ENCODE measurements at places on chromosomes 4 and X.

DNA sequence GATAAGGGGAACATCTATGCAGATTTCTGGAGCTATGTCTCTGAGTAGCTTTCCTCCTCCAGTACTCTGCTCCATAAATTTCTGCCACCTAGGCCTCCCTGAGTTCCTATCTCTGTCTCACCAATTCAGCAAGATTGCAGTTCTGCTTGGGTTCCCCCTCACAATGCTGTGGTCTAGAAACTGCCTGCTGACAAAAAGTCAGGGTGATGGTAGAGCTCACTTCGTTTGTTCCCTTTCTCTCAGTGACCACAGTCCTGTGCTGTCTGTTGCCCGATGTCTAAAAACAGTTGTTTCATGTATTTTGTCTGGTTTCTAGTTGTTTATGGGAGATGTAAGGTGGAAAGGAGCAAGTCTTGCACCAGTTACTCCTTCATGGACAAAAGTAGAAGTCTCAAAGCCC lies 41.1 kb downstream of the AMMECR1 start:
- no peak for DNase-seq

DNA sequence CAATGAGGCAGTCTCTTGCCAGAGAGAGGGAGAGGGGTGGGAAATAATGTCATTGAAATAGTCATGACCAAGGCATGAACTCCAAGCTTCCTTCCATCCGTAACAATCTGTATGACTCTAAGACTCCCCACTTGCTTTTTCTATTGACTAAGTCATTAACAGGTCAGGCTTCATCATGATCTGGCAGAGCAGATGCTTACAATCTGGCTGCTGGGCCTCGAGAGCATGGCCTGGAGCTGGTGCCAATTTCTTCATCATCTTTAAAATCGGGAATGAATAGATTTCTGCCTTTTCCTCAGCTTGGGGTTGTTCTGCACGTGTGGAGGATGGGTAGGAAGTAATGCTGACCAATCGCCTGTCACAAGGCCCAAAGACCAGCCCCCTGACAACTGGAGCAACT lies 280.6 kb upstream of the CLNK start:
- DNase-seq: no peak

GRCh38 chr4:153518001-153518400 lies 51.8 kb downstream of the TMEM131L start:
- no peak for DNase-seq

GRCh38 chr4:137274404-137274803 lies 257.9 kb downstream of the PCDH18 start:
- no peak for DNase-seq

DNA sequence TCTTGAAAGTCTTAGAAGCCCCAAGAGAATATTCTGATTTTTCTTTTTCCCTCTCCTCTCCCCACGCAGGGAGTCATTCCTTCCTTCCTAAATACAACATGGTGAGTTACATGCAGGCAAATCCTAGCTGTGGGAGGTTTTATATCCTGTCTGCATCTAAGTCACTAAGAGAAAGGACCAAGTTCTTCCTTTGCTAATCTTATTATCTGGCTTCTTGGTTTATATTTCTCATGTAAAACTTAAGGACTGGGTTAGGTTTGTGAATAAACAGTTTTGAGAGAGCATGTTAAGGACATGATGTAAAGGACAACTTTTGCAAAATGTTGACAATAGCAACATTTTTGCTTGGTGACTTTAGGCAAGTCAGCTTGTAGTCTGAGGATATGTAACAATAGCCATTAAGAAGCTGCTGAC lies 5.1 kb upstream of the CXCL9 start:
- DNase-seq: no peak

DNA sequence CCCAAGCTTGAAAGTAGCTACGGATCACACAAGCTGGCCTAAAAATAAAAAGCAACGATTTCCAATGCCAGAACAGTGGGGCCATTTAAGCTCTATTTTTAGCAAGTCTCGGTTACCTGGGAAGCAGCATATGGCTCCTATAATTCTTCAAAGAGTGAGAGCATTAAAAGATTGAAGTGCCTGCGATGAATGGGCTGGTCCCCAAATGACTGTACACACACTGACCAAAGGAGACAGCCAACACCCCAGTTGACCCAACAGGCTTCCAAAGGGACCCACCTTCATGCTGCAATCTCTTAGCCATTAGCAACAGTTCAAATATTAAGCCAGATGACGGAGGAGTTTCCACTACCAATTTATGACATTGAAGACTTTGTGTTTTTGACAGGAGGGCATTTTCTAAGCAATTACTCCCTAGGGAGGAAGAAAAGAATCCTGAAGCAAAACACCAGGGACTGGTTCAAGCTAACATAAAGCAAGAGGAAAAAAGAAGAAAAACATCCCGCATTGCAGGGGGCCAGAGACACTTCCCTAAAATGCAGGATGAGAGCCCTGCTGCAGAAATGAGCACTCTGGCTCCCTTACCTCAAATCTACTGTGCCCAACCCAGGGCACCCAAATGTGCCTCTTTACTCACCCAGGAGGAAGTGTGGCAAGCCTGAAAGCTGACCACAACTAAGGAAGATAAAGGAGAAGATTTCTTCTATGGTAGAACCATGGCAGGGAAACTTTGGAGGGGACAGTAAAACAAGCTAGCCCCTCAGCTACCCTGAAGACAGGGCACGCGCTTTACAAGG lies 21.6 kb downstream of the SH3KBP1 start:
- DNase-seq: no peak

DNA sequence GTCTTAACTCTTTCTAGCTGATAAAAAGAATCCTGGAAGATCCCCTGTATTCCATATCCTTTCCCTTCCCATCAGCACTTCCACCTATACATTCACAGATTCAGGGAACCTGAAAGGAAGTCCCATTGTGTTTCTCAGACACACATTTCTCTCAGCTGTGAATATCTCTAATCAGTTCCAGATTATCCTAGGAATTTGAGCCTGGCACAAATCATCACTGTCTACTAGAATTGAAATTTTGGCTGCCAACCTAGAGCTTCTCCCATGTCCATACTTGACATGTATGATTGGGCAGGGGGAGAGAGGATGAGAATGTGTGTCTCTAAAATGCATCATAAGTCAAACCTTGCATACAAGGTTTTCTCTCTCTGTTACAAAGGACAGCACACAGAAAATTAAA lies 53.1 kb downstream of the NDST3 start:
- no peak for DNase-seq

- DNase-seq: no peak
These were observed 132.1 kb upstream of the TLL1 start for GRCh38 chr4:165740911-165741310.

- no peak for DNase-seq
These were observed 7.8 kb upstream of the CLOCK start for GRCh38 chr4:55554453-55555030.

GRCh38 chrX:11474021-11474420 lies 180.8 kb downstream of the AMELX start:
- DNase-seq: no peak

- no peak for DNase-seq
These were observed 180.4 kb upstream of the FAT1 start for GRCh38 chr4:186904101-186904500.

DNA sequence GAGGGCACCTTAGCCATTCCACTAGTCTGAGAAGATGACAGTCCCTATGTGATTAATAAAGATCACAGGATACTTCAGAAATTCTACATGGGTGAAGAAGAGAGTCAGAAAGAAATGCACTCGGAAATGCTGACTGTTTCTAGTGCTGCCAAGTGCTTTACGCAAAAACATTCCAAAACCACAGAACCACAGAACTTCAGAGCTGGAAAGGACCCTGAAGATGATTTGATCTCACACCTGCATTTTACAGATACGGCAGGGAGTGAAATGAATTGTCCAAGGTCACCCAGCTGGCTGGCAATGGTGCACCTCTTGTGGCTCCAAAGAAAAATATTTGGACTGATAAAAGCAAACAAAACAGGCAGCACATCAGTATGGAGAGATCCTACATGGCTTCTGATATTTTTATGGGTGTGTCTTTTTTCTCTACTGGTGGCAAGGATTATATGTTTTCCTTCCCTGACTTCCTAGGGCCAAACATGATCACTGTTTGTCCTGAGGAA lies 115.9 kb downstream of the MAML3 start:
- DNase-seq: no peak

GRCh38 chr4:174061026-174061425 lies 222.4 kb downstream of the FBXO8 start:
- DNase-seq: no peak

DNA sequence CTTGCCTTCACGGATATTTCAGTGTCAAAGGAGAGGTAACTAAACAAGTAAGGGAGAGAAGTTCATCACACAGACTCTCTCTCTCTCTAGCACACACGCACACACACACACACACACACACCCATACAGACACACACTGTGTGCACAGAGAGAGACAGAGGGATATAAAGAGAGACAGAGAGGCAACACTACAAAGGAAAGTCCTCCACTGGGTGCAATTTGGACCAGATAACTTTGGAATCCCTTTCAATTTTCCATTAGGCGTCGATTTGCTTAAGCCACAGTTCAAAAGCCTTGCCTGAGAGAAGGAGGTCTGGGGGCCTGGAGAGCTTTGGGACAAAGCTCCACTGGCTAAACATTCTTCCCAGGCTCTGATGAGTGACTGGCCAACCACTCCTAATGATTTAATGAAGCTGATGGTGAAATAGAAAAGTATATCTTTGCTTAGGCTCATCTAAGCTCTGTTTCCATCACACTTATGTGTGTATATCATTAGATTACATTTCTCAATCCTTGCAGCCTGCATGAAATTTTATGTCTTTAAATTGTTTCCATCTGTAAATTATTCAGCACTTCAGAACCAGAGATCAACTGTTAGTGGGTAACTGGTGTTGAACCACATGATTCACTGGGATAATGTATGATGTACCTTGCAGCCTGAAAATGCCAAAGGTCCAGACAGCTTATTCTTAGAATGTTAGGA lies 180.8 kb downstream of the MAGEB17 start:
- no peak for DNase-seq

- no peak for DNase-seq
These were observed 35.5 kb downstream of the AMER1 start for GRCh38 chrX:64169988-64170387.

- DNase-seq: no peak
These were observed 279.8 kb upstream of the BOD1L1 start for GRCh38 chr4:13907255-13907751.

Measured in D721Med (cell line).